ENCODE measurements at places on chromosomes 13 and 19. TPM values are rescaled to one million over a fixed set of nuclear protein-coding genes. Genes with fewer than 3 reads are reported as not detected.

ZNF714 gene
- 9.3 TPM for total RNA-seq

TMEM238 gene
- 61.7 TPM for total RNA-seq

IGFL1 gene
- total RNA-seq, result not detected

GRCh38 chr13:99357131-99357596 lies 50.0 kb upstream of the GPR183 start:
- H3K27ac ChIP-seq, result peak overlapping the region; percentile 72
- H3K27me3 ChIP-seq, result no peaks in the 10 kb centered on the region
- H3K4me3 ChIP-seq, result no peak overlapping the region
- H3K36me3 ChIP-seq, result no peaks in the 10 kb centered on the region

DNA sequence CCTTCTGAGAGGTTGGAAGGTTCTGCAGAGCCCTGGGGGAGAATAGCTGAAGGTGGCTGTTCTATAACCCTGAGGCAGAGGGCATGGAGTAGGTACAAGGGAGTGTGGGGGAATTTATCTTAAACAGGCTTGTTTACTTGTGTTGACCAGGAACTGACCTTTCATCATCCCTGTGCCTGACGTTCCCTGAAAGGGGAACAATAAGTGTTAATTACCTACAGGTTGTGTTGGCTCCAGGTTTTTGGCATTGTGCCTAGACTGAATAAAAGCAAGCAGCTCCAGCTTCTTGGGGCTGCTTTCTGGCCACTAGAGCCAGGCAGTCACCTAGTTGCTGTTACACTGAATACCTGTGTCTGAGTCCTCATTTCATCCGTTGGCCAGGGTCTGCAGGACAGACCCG lies 60.0 kb downstream of the ZNF627 start:
- H3K4me1 ChIP-seq, result no peaks in the 10 kb centered on the region
- DNase-seq, result peak; percentile 36
- no peak overlapping the region for H3K4me3 ChIP-seq
- H3K27me3 ChIP-seq, result no peaks in the 10 kb centered on the region

DNA sequence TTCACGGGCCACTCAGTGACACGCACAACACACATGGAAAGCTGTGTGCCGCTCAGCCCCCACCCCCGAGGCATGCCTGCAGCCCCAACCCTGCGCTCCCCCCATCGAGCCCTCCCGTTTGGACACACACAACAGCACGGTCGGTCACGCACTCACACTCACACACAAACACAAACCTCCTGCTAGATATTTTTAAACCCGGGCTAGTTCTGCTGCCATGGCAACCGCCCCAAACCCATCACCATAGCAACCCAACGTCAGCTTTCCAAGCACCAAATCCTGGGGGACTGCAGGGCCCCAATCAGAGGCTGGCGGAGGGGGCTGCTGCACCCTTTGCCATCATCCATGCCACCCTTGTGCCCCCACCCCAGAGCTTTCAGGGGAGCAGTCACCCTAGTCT lies 2.5 kb upstream of the NOVA2 start:
- H3K27me3 ChIP-seq, result peaks cover 49% of the 10 kb centered on the region
- no peak overlapping the region for H3K27ac ChIP-seq
- no peaks in the 10 kb centered on the region for H3K36me3 ChIP-seq
- H3K4me1 ChIP-seq, result peaks cover 6% of the 10 kb centered on the region
- DNase-seq, result no peak

DNA sequence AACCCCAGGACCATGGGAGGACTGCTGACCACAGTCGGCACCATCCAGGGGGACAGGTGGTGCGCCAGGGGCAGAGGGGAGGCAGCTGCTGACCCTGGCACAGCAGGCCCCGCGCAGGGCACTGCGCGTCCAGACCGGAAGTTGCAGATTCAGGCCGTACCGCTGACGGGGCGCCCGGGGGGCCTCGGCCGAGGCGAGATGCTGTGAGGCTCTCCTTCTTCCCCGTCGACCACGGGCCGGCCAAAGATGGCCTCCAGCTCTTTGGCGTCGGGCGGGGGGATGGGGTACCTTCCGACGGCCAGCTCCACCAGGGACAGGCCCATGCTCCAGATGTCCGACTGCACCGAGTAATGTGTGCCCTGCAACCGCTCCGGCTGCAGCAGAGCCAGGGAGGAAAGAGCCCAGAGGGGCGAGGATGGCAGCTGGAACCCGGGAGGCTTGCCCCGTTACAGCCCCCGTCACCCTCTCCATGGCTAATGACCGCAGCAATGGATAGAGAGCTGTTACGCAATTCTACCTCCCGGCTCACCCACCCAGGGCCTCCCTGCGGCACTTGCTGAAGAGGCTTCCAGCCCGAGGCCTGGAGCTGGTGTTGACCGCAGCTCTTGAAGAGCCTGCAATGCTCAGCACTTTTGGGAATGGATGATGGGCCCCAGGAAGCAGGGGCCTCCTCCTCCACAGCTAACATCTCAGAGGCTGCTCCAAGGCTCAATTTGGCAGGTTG lies 24.7 kb downstream of the MAP2K2 start:
- no peak overlapping the region for H3K27ac ChIP-seq
- no peak for DNase-seq
- peaks cover 19% of the 10 kb centered on the region for H3K4me1 ChIP-seq
- no peaks in the 10 kb centered on the region for H3K27me3 ChIP-seq

DNA sequence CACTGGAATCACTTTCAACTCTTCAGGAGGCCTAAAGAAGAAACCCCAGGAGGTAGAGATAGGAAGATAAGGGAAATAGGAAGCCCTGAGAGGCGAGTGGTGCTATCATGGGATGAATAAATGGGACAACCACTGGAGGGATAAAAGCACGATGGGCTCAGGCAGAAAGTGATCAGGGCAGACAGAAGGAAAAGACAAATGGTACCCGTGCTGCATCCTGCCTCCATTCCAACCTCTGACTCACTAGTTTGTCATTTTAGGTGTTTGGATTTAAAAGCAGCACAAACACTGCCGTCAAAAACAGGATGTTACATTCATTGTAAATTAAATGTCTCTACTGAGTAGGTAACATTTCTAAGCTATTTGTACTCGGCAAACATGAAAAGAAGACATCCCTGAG lies 314.3 kb upstream of the HTR2A start:
- no peak for DNase-seq
- H3K36me3 ChIP-seq, result no peaks in the 10 kb centered on the region
- H3K27ac ChIP-seq, result no peak overlapping the region
- no peaks in the 10 kb centered on the region for H3K4me1 ChIP-seq
- no peaks in the 10 kb centered on the region for H3K27me3 ChIP-seq
- H3K4me3 ChIP-seq, result no peak overlapping the region

DNA sequence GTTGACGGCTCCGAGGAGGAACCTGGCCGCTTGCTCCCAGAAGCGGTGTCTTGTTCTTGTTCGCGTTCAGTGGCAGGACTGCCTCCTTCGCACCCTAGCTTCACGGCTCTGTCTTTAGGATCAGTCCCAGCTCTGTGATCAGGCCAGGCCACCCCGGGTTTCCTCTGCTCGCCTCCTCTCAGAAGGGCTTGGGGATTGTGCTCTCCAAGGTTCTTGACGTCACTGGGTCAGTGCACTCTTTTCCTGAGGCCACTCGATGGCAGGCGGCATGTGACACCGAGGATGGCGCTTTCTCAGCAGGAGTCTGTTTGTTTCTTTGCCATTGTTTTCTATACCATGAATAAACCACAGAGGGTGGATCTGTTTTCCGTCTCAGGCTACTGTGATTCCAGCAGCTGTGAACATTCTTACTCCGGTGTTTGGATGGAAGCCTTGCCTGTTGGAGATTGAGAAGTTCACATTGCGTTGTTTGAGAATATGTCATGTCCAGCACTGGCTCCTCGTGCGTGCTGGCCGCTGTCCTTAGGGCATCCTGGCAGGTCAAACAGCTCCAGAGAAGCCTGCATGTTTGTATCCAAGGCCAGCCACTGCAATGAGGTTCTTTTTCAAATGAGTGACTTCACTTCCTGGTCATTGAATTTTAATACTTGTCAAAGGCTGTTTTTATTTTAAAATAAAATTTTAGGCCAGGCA lies 44.5 kb downstream of the SLC7A9 start:
- no peaks in the 10 kb centered on the region for H3K36me3 ChIP-seq
- DNase-seq, result no peak
- no peak overlapping the region for H3K4me3 ChIP-seq
- no peaks in the 10 kb centered on the region for H3K27me3 ChIP-seq

- H3K4me1 ChIP-seq, result no peaks in the 10 kb centered on the region
- H3K36me3 ChIP-seq, result no peaks in the 10 kb centered on the region
- no peak overlapping the region for H3K4me3 ChIP-seq
- peak; percentile 40 for DNase-seq
- peaks cover 75% of the 10 kb centered on the region for H3K27me3 ChIP-seq
- H3K27ac ChIP-seq, result no peak overlapping the region
Measured at GRCh38 chr19:4597975-4598671, 38.6 kb upstream of the SEMA6B start.

- no peak overlapping the region for H3K4me3 ChIP-seq
- H3K4me1 ChIP-seq, result no peaks in the 10 kb centered on the region
- DNase-seq, result no peak
- no peak overlapping the region for H3K27ac ChIP-seq
- H3K27me3 ChIP-seq, result no peaks in the 10 kb centered on the region
- H3K36me3 ChIP-seq, result no peaks in the 10 kb centered on the region
Measured at GRCh38 chr13:102484329-102484728, 82.5 kb upstream of the FGF14 start.

GRCh38 chr13:105799155-105799554 lies 736.3 kb downstream of the EFNB2 start:
- no peak overlapping the region for H3K27ac ChIP-seq
- no peak overlapping the region for H3K4me3 ChIP-seq
- no peaks in the 10 kb centered on the region for H3K36me3 ChIP-seq
- H3K4me1 ChIP-seq, result no peaks in the 10 kb centered on the region
- no peak for DNase-seq

DNA sequence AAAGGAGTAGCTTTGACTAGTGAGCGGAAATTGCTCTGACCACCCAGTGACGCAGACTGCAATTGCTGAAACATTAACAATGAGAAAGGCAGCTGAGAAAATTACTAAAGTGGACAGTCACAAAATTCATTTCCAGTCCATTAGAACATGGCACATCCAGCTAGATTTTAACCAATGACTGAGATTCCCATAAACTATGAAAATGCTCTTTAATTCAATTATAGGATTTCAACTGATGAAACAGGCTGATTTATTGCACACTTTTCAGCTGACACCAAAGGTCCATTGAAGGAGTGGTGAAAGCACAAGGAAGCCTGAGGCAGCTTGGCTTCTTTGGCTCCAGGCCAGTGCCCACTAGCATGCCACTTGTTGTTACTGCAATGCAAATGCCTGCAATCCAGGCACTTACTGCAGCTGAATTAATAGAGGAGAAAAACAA lies 933.4 kb downstream of the SLITRK6 start:
- no peak for DNase-seq
- no peaks in the 10 kb centered on the region for H3K4me1 ChIP-seq
- no peaks in the 10 kb centered on the region for H3K36me3 ChIP-seq
- no peak overlapping the region for H3K27ac ChIP-seq
- H3K4me3 ChIP-seq, result no peak overlapping the region
